Osteoblast (primary cell): ENCODE measurements at places on chromosomes 3 and 15.

- H3K4me3 ChIP-seq = peak overlapping the region; percentile 91
- H3K27me3 ChIP-seq = no peaks in the 10 kb centered on the region
- H3K4me1 ChIP-seq = peaks cover 32% of the 10 kb centered on the region
- DNase-seq = peak; percentile 86
- peak overlapping the region; percentile 84 for H3K27ac ChIP-seq
- peaks cover 35% of the 10 kb centered on the region for H3K36me3 ChIP-seq
Measured at GRCh38 chr15:96333131-96334016, 2.9 kb downstream of the NR2F2 start.

DNA sequence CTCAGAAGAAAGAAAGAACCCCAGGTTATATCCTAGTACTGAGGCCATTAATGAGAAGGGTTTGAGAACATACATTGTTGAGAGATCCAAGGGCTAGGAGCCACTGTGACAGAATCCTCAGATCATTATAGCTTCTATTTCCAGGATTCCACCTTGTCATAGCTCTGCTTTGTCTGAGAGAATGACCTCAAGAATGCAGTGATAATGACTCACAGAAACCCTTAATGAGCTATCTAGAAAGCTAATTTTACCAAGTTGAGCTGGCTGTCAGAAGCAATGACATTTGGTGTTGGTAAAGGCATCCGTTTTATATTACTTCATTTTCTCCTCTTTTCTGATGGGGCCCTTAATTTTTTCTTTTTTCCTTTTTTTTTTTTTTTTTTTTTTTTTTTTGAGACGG is 10.9 kb downstream of the TRIP4 start:
- H3K36me3 ChIP-seq = peaks cover 60% of the 10 kb centered on the region
- no peak overlapping the region for H3K27ac ChIP-seq
- DNase-seq = peak; percentile 78
- no peaks in the 10 kb centered on the region for H3K27me3 ChIP-seq
- no peaks in the 10 kb centered on the region for H3K4me1 ChIP-seq

GRCh38 chr3:38649500-38650247 is at the start of gene SCN5A:
SCN5A (minus strand) TSS chr3:38649687; CDS start chr3:38633307, 16,380 bp downstream.
- H3K4me3 ChIP-seq = peak within 1 kb of the TSS; percentile 35
- H3K4me1 ChIP-seq = no peaks in the 10 kb centered on the region
- H3K27ac ChIP-seq = no peak within 1 kb of the TSS

DNA sequence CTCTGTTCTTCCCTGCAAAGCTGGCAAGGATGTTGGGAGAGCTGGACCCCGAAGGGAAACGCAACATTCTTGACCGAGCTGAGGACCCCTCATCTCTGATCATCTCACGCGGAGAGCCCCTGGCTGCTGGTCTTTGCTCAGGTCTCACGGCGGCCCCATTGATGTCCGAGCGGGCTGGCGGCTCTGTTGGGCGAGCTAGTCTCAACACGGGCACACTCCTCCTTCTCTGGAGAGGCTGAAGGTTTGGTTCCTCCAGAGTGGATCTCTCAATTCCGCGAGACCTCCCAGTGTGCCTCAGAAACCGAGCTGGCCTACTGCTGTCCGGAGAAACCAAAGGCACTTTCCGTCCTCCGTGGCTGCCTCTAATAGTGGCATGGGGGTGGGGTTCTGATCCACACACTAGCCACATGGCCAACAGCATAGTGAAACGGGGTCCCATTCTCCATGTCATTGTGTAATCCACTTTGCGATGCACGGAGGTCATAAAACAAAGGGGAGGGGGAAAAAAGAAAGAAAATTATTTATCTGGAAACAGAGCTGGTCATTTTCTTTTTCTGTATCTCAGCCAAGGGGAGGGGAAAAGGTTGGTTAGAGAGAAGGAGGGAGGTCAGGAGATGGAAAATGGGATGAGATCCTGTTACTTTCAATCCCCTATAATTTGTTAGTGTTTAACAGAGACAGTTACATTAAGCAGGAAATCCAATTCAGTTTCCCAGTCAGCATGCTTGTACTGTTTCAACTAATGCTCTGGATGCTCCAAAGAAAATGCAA is 1.3 kb downstream of the CCDC80 start:
- H3K27me3 ChIP-seq = no peaks in the 10 kb centered on the region
- H3K4me3 ChIP-seq = peak overlapping the region; percentile 80
- peaks cover 56% of the 10 kb centered on the region for H3K4me1 ChIP-seq
- H3K27ac ChIP-seq = peak overlapping the region; percentile 98
- peaks cover 37% of the 10 kb centered on the region for H3K36me3 ChIP-seq

DNA sequence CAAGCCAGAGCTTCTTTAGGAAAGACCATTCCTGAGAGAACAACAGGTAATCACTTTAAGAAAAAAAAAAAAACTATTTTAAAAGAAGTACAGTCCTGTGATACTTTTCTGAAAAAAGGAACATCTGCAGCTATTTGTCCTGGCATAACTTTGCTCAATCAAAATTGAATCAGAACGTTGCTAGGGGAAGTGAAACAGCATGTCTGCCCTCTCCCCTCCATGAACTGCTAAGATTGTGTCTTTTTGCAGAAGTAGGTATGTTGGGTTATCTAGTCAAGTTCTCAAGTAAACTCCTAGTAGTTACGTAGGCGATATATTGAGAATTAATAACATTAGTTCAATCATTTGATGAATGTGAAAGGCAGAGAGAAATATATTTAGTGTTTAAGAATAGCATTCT is 1013.3 kb downstream of the TUSC7 start:
- H3K27me3 ChIP-seq = no peaks in the 10 kb centered on the region
- H3K27ac ChIP-seq = no peak overlapping the region
- H3K4me3 ChIP-seq = no peak overlapping the region
- H3K4me1 ChIP-seq = no peaks in the 10 kb centered on the region

- no peaks in the 10 kb centered on the region for H3K36me3 ChIP-seq
- no peaks in the 10 kb centered on the region for H3K4me1 ChIP-seq
- H3K27ac ChIP-seq = no peak overlapping the region
- H3K4me3 ChIP-seq = no peak overlapping the region
- H3K27me3 ChIP-seq = no peaks in the 10 kb centered on the region
- no peak for DNase-seq
Measured at GRCh38 chr3:189419038-189419437, 212.2 kb upstream of the TP63 start.

- H3K4me3 ChIP-seq = no peak overlapping the region
- DNase-seq = no peak
- H3K4me1 ChIP-seq = peaks cover 3% of the 10 kb centered on the region
- no peaks in the 10 kb centered on the region for H3K36me3 ChIP-seq
- no peak overlapping the region for H3K27ac ChIP-seq
- H3K27me3 ChIP-seq = no peaks in the 10 kb centered on the region
Measured at GRCh38 chr3:116140100-116140689, 305.1 kb downstream of the LSAMP start.

DNA sequence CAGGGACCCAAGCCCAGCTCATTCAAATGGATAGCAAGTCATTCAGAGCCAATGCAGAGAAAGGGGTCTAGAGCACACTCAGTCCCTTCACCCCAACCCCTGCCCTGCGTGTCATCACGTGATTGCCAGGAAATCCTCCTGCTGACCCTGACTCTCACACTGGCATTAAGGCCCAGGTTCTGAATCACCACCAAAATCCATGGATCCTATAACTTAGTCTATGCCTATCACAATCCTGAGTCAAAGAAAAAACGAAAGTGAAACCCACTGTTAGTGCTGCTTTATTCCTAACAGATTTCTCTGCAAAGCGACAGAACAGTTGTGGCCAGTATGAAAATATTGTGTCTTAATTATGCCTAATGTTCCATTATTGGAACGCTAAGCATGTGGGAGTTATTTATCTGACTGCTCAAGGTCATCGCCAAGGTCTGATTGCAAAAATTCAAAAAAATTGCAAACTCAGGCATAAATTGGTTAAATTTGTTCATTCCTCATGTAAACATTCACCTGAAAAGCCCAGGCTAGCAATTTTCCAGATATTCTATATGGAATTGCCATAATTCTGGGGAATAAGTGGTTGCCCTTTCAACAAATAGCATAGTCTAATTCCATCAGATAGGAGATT is 108.7 kb upstream of the EIF1B start:
- no peaks in the 10 kb centered on the region for H3K27me3 ChIP-seq
- H3K27ac ChIP-seq = no peak overlapping the region
- DNase-seq = no peak
- H3K36me3 ChIP-seq = no peaks in the 10 kb centered on the region

GRCh38 chr3:10015461-10015904 is 10.8 kb upstream of the FANCD2 start:
- peak overlapping the region; percentile 2 for H3K4me3 ChIP-seq
- peaks cover 47% of the 10 kb centered on the region for H3K4me1 ChIP-seq
- peak; percentile 75 for DNase-seq

DNA sequence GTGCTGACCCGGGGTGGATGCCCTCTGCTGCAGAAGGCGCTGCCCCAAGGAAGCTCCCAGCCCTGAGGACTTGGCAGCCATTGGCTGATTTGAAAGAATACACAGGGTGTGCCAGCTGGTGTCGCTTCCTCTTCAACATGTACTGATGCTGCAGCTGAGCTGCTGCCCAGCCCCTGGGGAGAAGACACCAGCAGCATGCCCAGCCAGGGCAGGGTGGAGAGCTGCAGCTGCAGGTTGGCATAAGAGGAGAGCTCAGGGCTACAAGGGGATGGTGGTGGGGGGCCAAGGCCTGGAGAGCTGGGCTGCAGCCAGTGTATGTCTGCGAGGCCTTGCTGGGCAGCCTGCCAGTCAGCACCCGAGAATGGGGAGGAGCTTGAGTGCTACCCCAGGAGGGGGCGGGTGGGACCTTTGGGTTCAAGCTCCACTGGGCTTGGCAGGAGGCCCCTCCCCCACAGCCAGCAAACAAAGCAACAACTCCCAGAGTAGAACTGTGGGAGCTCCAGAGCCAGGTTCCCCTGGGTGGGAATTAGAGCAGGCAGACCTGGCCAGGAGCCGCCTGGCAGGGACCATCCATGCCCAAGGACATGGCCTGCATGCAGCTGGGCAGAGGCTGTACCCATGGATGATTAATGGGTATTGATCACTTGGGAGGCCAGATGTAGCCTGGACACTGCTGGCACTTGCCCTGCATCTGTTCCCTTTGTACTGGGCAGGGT is 9.2 kb upstream of the SEMA4B start:
- no peaks in the 10 kb centered on the region for H3K27me3 ChIP-seq
- no peak overlapping the region for H3K27ac ChIP-seq
- no peaks in the 10 kb centered on the region for H3K36me3 ChIP-seq
